ENCODE measurements at places on chromosomes 5 and 9.

DNA sequence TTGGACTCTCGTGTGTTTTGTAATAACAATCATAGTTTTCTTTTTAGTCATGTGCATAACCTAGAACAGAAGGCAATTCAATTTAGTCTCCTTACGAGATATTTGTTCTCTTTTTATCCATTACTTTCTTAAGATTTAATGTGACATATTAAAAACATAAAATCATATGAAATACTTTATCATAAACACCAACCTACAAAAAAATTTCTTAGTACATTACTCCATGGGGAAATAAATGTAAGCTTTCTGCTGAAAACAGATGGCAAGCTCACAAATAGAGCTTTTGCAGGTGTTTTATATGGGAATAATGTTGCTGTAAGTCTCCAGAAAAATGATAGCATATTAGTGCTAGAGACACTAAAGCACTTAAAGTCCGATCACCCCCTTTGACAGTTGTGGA, 1035.2 kb upstream of the ARRDC3 start:
- DNase-seq = no peak

DNA sequence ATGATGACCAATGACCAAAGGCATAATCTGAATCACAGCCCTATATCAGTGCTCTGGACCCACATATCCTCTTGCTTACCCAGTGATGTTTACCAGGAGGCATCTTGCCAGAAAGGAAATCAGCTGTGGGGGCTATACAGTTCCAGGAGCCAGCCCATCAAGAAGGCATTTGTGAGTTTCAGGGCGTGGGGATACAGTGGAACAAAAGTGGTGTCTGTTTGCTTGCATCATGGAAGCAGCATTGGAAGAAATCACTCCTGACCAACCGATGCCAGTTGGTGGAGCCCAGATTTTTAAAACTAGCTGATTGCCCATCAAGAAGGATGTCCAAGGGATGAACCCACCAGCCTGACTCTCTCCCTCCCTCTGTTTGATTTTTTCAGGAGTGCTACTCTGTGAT, 106.5 kb upstream of the EGFLAM start:
- DNase-seq = no peak

DNA sequence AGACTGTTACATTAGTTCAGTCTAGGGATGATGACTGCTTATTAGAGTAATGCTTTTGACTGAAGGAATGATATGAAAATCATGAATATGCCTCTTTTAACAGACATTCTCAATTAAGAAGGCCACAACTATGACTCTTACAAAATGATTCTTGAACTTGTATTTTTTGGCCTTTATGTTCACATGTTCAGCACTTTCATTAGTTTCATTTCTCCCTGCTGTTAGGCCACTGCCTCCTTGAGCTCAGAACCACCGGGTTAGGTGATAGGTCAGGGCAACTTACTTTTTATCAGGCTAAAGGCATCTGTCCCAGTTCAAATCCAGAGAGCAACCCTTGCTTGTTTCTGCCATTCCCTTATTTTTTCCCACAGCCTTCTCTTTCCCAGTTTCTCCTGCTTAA, 235.2 kb upstream of the ELL2 start:
- no peak for DNase-seq

GRCh38 chr5:122985954-122986721, 50.4 kb downstream of the PPIC start:
- DNase-seq = no peak

DNA sequence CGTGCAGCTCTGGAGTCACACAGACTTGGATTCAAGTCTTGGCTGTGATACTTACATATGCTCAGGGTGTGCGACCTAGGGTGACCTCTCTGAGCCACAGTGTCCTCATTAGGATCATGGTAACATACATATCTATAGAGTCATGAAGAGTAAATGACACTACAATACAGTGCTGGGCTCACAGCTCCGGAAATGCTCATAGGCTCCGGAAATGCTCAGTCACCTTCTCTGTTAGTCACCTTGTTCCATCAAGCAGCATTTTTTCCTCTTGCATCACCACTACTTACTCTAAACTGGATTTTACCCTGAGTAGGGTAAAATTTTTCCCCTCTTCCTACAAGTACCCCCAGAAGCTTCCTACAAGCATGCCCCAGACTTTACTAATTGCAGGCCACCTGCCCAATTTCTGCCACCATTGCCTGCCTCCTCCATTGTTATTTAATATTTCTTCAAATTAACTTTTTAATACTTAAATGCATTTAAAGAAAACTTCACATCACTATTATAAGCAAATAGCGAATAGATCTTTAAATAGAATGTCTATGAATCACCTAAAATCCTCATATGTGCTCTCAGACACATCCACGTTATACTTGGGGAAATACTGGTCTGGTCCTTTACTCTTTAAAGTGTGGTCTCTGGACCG, 147.6 kb upstream of the SPRY4 start:
- peak; percentile 13 for DNase-seq

GRCh38 chr9:113599646-113600022, 136.1 kb downstream of the RGS3 start:
- no peak for DNase-seq

DNA sequence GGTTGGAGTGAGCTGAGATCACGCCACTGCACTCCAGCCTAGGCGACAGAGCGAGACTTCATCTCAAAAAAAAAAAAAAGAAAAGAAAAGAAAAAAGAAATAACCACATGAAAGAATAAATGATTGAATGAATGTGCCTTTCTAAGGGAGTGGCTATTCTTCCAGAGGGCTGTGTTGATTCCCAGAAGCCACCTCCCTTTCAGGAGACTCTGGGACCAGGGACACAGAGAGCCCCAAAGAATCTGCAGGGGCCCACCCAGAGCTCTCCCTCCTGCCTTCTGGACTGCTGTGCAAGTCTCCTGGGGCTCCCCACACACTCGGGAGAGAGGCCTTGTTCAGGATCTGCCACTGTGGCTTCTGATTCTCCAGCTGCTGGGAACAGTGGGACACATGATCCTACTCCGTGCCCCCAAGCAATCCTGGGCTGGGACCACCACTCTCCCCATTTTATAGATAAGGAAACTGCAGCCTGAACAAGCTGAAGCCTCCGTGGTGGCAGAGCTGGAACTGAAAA, 23.6 kb downstream of the CAMK2A start:
- no peak for DNase-seq

DNA sequence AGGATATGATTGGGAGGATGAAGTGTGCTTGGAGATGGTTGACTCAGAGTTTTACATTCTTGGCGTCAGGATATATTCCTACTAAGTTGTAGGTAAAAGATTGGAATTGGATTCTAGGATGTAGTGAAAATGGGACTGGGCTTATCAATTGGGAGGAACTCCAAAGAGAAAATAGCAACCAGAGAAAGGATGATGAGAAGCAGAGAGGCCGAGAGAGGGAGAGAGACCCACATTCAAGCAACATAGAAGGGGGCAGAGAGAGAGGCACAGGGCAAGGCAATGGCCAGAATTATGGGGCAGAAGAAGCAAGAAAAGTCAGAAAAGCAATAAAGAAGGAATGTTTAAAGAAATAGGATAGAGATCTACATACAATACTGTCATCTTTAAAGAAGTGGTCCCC, 217.9 kb upstream of the ACTBL2 start:
- DNase-seq = no peak

- DNase-seq = no peak
Observed at GRCh38 chr5:108461628-108462367, 79.9 kb upstream of the FBXL17 start.

GRCh38 chr9:115437418-115437817, 319.5 kb upstream of the TNC start:
- DNase-seq = no peak

DNA sequence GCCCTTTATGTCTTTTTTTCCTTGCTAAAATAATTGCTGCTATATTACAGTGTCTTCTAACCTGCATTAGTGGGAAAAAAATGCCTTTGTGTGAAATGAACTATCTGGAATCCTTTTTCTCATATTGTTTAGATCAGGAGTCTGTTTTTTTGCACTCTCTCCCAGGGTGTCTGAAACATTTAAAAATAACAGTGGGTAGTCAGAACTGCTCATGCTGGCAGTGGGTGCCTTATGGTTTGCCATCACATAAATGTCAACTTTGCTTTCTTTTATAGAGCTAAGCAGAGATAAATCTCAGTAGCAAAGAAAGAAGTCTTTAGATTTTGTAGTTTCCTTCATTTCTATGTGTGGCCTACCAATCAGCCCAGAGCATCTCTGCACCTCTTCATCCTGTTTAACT, 347.8 kb upstream of the RGMB start:
- DNase-seq = no peak

DNA sequence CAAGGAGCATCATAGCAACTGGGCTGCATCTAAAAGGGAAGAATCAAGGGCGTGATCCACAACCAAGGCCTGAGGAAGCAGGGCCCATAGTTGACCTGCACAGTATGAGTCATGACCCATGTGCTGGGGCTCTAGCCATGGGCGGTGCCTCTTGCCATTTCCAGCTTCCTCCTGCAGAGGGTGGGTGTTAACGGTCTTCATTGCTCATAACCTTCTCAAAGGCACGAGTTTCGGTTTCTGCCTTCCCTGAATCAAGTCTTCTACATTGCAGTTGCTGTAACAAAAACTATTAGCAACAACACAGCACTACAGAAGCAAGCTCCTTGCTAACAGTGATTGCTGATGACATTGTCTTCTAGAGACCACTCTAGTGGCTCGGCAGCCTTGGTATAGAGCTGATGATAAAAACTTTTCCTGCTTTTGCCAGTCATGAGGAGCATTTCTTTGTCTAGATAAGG, 66.9 kb downstream of the CTSL start:
- DNase-seq = no peak

DNA sequence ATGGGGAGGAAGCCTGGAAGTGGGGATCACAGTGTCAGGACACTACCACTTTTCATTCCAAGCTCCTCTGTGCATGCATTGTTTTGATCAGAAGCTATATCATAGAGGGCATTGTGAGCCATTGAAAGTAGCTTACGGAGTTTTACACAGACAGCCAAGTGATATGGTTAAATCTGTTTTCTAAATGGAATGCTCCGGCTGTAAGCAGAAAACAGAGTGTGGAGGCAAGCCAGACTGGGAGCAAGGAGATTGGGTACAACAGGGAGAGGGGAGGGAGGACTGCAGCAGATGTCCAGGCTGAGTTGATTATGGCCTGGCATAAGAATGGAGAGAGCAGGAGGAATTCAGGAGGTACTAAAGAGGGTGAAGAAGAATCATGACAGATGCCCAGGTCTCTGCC, 15.5 kb upstream of the SOWAHA start:
- no peak for DNase-seq

GRCh38 chr5:136155761-136156160, 23.1 kb downstream of the SMAD5 start:
- no peak for DNase-seq

GRCh38 chr9:121201045-121201737, 478 bp downstream of the RAB14 start:
- DNase-seq = peak; percentile 43

GRCh38 chr9:129946246-129946995, 96.6 kb downstream of the FNBP1 start:
- no peak for DNase-seq

GRCh38 chr9:25519286-25519685, 159.0 kb downstream of the TUSC1 start:
- no peak for DNase-seq

DNA sequence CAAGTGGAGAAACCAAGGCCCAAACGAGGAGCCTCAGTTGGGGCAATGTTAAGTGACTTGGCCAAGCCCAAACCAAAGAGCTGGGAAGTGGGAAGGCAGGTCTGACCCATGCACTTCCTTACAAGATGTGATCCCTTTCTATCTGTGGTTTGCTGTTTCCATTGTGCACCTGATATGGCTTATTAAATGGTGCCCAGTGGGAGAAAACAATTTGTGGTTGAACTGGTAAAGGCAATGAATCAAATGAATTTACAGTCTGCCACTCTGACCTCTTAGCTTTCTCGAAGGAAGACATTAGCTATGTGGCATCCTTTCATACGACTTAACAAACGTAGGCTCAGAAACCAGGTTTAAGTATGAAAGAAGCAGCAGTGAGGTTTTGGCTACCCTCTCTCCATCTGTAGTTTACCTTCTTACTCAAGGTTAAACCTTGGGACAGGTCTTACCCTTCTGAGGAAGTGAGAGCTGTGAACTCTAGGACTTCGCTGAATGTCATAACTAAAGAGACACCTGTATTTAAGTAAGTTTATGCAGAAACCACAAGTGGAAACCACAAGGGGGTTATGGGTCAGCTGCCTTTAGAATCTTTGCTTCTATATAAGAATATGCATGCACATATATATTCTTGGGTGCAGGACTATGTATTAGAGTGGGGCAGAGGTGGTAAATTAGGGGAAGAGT, 100.5 kb upstream of the SPATA31D4 start:
- no peak for DNase-seq

DNA sequence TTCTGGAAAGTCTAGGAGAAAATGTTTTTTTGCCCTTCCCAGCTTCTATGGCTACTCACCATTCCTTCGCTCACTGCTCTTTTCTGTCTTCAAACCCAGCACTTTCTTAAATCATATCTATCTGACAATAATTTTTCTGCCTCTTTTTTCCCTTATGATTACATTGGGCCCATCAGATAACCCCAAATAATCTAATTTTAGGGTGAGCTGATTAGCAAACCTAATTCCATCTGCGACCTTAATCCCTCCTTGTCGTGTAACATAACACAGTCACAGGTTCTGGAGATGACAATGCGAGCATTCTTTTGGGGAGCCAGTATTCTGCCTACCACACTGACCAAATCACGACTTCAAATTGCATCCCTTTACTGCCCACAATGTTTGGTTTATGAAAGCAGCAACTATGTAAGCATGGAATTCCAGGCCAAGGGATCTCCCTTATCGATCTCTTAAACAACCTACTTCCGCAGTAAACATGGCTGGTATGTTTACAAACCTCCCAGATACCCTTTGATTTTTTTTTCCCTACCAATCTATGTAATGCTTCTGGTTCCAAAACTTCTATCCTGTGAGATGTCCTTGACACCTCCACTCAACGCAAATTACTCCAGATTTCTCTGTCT, 2122.2 kb downstream of the MAT2B start:
- no peak for DNase-seq

DNA sequence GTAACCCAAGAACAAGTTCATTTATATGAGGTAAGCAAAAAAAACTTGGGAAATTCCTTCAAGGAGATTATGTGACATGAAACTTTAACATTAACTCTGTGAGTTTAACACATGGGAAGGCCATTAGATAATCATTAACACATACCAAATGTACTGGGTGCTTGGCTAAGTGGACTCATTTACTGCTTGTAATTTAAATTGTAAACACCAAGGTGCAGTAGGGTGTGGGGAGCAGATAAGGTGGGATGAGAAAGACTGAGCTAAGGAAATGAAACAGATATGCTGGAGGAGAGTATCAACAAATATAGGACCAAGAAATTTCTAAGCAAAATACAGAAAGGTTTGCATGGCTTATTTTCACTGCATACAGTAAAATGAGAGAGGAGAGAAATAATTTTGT, 2384.8 kb upstream of the ACO1 start:
- DNase-seq = no peak

DNA sequence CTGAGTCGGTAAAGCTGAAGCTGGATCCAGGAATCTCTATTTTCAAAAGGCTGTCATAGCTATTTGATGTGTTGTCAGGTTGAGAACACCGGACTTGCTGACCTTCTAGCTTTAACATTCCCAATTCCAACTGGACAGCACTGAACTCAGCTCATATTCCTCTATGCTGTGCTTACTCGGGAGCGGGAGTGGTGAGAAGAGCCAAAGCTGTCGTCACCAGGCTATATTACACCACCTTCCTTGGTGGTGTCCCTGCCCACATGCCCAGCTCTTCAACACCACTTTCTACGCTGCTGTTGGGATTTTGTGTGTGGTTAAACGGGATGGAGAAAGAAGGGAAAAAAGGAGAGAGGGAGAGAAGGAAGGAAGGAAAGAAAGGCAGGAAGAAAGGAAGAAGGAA, 653.6 kb downstream of the RAB3C start:
- DNase-seq = no peak

GRCh38 chr5:1519631-1520210, 4.0 kb downstream of the LPCAT1 start:
- no peak for DNase-seq

All from activated CD4-positive, alpha-beta T cell treated with anti-CD3 and anti-CD28 coated beads, Interleukin-2, amount 50 U/mL, for 1 hour (primary cell).